Glutamatergic neuron (in vitro differentiated cells): ENCODE measurements at places on chromosomes 4 and X.
A peak's percentile ranks its signal among the peaks of the same experiment; 100 is the strongest.

DNA sequence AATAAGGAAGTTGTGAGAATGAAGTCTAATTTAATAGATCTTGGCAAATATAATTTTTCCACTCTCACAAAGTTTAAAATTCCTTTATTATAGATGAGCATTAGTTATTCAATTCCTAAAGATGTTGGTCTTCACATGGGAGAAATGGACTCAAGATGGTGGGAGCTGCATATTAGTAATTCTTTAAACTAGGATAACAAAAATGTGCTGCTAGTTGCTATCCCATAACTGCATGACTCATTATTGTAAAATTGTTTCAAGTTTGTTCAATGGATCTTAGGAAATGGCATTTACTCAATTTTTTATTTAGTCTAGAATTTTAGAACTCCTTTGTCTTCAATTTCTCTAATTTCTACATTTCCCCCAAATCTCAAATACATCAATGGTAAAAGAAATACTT, 155.8 kb downstream of the ATP10D start:
- no peak for DNase-seq

GRCh38 chrX:25068340-25068739, 52.6 kb upstream of the ARX start:
- DNase-seq = no peak

DNA sequence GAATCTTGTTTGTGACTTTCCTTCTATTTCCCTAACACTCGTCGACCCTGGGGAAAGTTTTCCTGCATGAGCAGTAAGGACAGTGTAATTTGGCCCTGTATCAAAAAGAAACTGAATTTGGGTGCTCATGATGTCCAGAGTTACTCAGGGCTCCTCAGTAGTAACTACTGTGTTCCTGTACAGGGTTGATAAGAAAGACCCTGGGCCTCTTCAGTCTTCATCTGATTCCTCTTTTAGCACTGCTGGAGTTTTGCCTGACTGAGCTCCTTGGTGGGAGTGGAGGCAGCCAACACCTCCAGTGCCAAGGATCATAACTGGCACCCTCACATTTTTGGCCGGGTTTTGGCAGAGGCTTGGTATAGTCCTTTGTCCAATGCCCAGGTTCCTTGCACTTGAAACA, 7.1 kb upstream of the AREG start:
- no peak for DNase-seq

DNA sequence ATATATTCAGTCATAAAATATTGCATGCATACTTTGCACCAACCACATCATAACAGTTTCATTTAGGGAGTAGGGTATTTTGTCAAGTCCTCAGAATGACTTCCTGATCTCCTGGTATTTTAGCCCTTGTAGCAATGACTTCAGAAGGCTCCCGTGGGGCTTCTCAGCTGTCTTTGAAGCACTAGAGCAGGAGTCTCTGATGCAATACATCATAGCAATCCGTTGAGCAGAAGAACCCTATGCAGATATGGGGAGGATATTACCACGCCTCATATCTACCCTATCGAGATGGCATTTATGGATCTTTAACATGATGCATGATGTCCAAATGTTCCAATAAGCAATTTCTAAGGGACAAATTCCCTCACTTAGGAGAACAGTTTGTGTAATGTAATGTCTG, 373.7 kb upstream of the FTHL17 start:
- DNase-seq = no peak

DNA sequence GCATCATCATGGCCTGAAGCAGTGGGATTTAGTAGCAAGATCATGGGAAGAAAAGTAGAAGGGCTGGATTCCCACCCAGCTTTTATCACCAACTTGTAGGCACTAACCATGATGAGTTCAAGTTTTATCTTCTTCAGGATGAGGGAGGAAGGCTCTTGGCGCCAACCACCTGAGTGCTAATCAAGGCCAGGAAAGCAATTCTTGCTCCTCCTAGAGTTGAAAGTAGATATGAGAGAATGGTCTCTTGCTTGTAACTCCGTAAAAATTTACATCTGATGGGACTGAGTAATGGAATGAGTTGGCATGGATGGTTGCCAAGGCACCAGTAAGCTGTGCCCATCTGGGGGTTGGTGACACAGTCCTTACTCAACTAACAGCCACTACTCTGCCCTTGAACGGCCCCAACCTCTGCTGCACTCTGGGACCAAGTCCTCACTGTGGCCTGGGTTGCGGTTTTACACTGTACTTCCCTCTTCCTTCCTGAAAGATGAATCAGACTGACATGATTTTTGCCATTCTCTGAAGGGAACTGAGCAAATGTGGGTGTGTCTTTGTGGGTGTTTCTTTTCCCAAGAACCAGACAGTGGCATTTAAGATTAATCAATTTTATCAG, 39.4 kb upstream of the NDP start:
- DNase-seq = no peak

GRCh38 chr4:96145601-96146000, 305.7 kb downstream of the PDHA2 start:
- no peak for DNase-seq

DNA sequence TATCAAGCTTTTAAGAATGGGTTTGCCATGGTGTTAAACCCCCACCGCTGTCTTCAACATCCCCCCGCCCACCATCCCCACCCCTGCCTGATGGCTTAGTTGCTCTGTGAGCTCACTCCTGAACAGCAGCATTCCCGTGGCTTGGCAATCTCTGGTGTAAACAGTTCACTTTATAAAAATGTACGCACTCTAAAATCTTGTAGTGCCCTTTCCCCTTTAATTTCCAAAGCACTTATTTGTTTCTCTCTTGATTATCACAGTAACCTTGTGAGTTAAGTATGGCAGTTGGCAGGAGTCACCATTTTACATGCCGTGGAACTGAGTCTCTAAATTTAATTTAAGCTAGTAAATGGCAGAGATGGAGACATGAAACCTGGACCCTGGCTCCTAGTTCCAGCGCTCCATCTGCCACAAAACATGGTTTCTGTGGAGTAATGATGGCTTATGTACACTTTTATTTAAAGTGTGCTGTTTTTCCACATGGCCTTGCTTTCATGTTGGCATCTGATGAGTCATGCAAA, 123.1 kb downstream of the AFF1 start:
- no peak for DNase-seq

GRCh38 chr4:179880756-179881155, 2362.4 kb upstream of the TENM3 start:
- DNase-seq = no peak

- DNase-seq = no peak
Observed at GRCh38 chr4:15982842-15983524, 20.0 kb upstream of the FGFBP2 start.

GRCh38 chrX:15931362-15931761, 76.7 kb upstream of the AP1S2 start:
- no peak for DNase-seq

DNA sequence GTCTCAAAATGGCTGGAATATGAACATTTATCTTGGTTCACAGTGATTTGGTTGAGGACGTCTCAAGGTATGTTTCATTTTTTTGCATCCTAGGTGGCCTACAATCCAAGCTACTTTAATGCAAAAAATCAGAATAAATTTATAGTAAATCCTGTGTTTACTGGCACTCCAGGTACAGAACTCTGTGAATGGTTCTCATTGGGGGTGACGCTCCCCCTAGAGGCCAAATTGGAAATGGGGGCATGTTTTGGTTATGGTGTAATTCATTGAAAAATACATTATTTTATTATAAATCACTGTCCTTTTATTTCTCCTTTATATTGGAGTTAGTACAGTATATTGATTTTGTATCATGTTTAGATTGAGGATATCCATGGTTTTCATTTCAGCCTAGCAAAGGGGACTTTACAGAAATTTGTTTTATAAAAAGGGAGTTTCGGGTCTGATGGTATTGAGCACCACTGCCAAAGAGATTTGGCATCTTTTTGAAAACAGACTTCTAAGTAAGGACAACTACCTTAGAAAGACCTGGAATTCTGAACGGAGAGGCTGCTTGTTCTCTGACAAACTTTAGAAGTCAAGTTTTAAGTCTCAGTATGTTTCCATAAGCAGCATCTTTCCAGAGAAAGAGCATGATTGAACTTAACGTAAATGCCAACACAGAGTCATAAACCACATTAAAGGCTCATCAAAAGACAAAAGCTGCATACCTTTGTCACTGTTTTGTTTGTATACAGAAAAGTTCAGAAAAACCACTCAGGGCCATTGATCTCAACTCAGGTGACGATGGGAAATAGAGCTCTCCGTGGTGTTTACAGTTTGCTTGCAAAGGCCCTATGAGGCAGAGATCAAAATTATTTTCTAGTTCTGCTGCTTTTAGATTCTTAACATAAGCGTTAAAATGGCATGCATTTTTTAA, 19.4 kb downstream of the MTM1 start:
- peak; percentile 23 for DNase-seq

GRCh38 chr4:89837993-89838390, 1.0 kb upstream of the SNCA start:
- no peak for DNase-seq

- DNase-seq = no peak
Observed at GRCh38 chr4:4541040-4541631, 712 bp downstream of the STX18 start.
